ENCODE measurements at places on chromosomes 1 and 21. TPM values are rescaled to one million over a fixed set of nuclear protein-coding genes. Genes with fewer than 3 reads are reported as not detected.
A peak's percentile ranks its signal among the peaks of the same experiment; 100 is the strongest.

- no peak for DNase-seq
Observed at GRCh38 chr1:70517444-70517843, 106.4 kb downstream of the CTH start.

DNA sequence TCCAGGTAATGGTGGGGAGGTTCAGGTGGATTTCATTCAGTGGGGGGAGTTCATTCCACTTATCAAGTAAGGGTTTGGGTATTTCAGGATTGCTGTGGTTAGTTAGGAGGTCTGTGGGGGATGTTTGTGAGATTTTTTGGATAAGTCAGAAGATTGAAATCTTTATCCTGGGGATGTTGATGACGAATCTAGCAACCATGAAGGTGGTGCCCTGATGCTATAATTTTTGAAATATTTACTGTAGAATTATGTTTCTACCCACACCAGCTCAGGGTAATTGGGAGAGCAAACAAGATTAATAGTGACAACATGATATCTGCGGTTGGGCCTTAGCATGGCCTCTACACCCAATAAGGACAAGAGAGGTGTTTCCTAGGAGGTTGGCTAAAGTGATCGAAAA is 28.3 kb downstream of the SUCO start:
- DNase-seq = no peak

GRCh38 chr1:145977486-145978470 is 13.3 kb downstream of the POLR3GL start:
- peak; percentile 72 for DNase-seq

GRCh38 chr1:203638103-203638475 is 11.5 kb downstream of the ATP2B4 start:
- DNase-seq = no peak

LCE1B gene
- not detected for total RNA-seq
